Kasumi-1 (cell line): ENCODE measurements at places on chromosomes 7 and 10.
A peak's percentile ranks its signal among the peaks of the same experiment; 100 is the strongest.

DNA sequence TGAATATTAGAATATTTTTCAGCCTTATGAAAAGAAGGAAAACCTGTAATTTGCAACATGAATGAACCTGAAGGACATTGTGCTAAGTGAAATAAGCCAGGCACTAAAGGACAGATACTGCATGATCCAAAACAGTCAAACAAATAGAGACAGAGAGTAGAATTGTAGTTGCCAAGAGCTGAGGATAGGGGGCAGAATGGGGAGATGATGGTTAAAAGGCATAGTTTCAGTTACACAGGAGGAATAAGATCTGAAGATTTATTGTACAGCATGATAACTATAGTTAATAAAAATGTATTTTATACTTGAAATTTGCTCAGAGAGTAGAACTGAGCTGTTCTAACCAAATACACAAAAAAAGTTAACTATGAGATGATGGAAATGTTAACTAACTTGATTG is 149.0 kb upstream of the TMEM106B start:
- no peak for DNase-seq

GRCh38 chr7:155941688-155942087 is 129.4 kb upstream of the SHH start:
- DNase-seq: no peak

- no peak for DNase-seq
Measured at GRCh38 chr10:34528320-34528719, 286.8 kb downstream of the PARD3 start.

GRCh38 chr10:44863344-44864047 is 47.6 kb upstream of the TMEM72 start:
- no peak for DNase-seq

DNA sequence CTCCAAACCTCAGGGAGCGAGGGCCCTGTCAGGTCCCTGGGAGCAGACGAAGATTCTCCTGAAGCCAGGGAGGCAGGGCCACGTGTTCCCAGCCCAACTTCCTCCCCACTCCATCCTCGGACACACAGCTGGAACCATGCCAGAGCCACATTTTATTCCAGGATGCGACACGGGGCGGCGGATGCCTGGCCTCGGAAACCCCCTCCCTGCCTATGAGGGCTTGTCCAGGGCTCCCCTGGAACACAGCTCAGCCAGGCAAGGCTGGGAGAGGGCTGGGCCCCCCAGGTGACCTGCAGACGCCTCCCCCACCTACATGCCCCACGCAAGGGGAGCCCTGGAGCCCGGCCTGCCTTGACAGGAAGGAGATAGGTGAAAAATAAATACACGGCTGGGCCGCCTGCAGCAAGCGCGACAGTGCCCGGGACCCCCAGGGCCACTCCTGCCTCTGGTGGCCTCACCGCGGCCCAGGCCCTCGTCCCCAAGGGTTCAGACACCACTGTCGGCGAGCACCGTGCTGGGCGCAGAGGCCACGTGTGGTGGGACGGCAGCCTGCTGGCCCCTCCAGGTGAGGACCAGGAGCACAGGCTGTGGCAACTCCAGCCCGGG is 21.5 kb downstream of the GET4 start:
- DNase-seq: no peak

- DNase-seq: no peak
Measured at GRCh38 chr10:132945125-132945893, 2.9 kb upstream of the CFAP46 start.

- DNase-seq: no peak
Measured at GRCh38 chr10:72484521-72484920, 129.8 kb upstream of the DNAJB12 start.

GRCh38 chr10:10794046-10794445 is 223.6 kb upstream of the CELF2 start:
- no peak for DNase-seq

- DNase-seq: peak; percentile 82
Measured at GRCh38 chr10:96306516-96306915, 2.3 kb downstream of the DNTT start.

DNA sequence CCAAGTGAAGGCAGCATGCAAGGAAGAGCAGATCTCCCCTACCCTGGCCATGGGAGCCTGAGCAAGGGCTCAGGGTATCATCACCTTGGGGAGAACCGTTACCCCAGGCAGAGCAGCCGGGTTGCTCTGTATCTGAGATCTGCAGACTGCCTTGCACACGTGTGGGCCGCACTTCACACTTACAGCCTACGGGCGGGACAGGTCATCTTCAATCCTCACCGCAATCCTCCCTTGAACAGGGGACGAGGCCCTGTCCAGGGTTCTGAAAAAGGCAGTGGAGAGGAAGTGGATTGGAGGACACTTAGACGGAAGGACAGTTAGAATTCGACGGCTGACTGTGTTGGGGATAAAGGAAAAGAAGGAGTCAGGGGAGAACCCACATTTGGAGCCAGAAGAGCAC is 51.4 kb downstream of the NPS start:
- DNase-seq: no peak

GRCh38 chr10:75042292-75042974 is 69.0 kb upstream of the SAMD8 start:
- no peak for DNase-seq

GRCh38 chr7:103379270-103379975 is 32.0 kb downstream of the PSMC2 start:
- no peak for DNase-seq

DNA sequence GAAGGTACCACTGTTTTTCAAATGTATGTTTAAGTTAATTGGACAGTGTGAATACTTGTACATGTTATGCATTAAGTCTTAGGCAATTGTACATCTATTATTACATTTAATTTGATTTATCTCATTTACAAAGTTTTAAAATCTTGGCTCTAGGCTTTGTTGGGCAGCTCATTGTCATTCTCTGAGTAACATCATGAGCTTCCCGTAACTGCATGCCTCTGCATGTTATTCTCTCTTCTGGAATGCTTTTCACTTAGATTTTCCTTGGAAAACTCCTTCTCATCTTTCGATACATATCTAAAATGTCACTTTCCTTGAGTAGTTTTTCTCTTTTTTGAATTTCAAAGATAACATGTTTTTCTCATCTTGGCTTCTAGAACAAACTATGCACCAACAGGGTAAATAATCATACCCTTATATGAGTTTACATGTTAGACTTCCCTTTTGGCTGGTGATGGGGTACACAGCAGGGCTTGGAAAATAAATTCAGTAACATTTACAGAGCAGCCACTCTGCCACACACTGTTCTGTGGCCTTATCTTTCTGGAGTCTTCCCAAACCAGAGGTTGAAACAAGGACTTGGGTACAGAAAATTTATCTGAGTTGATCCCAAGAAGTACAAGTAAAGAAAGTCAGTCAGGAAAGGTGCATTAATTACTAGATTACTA is 42.2 kb upstream of the A1CF start:
- DNase-seq: no peak

- peak; percentile 84 for DNase-seq
Measured at GRCh38 chr7:42236976-42237810, at the start of gene GLI3. Gene GLI3, minus strand, starts transcription at chr7:42237209. Its CDS starts 13,956 bp downstream, at chr7:42223253.

GRCh38 chr10:1130226-1130625 is 74.0 kb downstream of the WDR37 start:
- DNase-seq: no peak

- peak; percentile 55 for DNase-seq
Measured at GRCh38 chr7:76397409-76398183, 11.9 kb downstream of the SSC4D start.

- DNase-seq: no peak
Measured at GRCh38 chr7:71403202-71403946, 271.4 kb downstream of the GALNT17 start.

- peak; percentile 2 for DNase-seq
Measured at GRCh38 chr7:16609842-16610450, 35.6 kb downstream of the ANKMY2 start.

DNA sequence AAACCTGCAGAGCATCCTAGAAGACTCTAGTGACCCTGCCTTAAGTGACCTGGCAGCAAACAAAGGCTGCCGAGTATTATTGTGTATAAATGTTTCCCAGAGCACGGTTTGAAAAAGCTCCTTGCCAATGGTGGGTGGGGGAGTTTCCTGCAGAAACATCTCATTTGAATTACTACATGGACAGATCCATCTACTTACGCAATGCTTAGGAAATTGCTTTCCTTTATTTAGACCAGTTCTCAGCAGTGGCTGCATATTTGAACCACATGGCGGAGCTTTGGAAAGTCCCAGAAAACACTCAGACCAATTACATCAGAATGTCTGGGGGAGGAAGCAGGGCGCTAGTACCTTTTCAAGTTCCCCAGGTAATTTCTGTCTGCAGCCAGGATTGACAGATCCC is 560.9 kb downstream of the SDK1 start:
- DNase-seq: no peak

DNA sequence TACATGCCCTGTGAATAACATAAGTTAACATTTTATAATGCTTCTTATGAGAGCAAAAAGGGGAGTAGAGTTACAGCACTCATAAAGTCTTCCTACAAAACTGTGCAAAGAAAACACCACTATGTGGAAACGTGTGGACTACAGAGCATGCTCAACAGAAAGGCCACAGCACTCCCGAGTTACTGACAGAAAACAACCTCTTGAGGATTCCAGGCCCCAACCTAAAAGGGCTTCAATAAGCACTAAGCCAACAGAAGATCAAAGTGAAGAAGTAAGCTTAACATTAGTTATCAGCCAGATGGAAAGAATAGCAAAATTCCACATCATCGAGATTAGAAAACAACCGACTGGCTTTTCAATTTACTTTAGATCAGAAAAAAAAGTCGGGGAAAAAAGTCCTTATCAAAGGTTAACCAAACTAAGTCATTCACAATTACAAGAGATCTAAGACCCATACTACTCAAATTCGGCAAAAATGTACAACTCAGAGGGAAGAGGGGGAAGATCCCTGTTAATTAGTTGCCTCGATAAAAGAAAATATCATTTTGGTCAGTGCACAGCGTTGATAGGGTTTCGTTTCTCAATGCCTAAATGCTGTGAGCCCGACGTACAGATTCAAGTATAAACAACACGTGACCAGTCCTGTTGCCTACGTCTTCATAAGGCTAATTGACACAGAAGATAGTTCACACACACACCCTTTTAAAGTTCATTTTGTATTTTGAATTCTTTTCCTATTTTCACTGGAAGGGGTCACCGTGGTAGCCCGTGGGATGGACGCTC is 1.4 kb downstream of the KBTBD2 start:
- peak; percentile 87 for DNase-seq

DNA sequence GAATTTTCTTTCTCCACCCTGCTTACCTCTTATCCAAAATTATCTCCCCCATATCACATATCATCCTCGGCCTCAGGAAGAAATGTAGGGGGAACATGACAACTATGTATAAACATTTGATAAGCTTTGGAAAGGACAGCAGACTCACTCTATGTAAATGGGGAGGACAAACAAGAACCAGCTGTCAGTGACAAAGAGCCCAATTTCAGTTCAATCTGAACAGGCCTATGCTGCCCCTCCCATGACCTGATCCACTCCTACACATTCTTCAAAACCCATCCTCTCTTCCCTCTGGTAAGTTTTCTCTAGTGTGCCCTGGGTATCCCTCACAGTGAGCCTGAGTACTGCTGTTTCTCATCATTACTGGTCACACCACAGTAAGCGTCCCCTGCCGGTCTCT is 20.8 kb downstream of the FZD9 start:
- DNase-seq: no peak

GRCh38 chr10:97123765-97124164 is 62.0 kb downstream of the SLIT1 start:
- DNase-seq: no peak

DNA sequence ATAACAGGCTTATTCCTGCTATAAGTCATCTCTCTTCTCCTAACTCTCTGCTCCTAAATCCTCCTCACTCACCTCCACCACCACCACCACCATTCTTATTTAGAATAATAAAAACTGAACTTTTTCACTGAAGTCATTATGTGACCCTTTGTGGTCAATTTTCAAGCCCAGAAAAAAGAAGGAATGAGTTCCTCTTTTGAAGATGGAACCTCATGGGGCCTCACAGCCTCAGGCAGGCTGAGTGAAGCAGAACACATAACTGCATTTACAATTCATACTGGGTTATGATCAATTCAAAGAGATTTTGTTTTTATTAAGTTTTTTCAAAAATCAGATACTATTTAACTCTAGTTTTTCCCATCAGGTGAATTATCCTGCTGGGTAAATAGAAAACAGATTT is 29.8 kb downstream of the PNLIPRP3 start:
- DNase-seq: no peak

DNA sequence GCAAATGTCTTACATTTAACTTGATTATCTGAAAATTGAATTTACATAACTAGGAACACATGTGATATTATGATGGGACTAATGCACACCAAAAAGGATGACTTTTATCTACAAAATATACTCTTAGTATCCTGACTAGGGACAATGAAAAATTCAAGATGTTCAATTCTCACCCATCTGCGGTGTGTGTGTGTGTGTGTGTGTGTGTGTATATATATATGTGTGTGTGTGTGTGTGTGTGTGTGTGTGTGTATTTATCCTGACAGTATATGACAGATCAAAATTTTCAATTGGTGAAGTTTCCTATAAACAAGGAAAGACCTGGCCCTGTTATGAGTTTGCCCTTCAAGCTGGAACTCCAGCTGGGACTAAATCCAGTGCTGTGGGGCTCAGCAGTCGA is 40.3 kb upstream of the MET start:
- DNase-seq: no peak

DNA sequence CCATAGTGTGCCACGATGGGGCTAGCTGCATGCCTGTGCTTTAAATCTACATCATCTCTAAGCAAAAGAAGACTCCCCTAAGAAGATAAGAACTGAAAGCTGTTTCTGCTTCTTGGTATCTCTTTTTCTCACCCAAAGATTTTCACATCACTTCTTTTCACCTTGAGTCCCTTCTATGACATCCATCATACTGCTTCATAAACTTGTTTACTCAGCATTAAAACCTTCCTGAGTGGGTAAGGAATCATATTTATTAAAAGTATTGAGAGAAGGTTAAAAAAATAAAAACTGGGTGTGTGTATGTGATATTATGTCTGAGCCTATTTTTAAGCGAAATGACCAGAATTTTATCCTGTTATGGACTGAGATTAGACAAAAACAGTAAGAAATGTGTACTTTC is 150.3 kb downstream of the HPSE2 start:
- no peak for DNase-seq

DNA sequence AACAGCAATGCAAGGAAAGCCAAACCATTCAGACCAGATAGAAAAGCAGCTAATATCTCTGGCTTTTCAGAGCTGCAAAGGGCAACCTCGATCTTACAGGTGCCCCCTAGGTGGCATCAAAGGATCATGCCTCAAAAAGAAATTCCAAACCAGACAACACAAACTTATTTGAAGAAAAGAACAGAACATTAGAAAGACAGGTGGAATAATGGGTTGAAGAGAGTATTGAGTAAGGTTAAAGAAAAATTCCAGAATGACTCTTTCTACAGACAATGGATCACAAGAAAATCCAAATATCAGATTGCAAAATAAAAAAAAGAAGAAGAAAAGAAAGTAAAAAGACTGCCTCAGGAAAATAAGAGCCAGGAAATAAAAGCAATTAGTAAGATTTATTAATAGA is 213.7 kb downstream of the ELMO1 start:
- DNase-seq: peak; percentile 19

GRCh38 chr10:51607463-51607835 is 91.9 kb downstream of the CSTF2T start:
- no peak for DNase-seq

DNA sequence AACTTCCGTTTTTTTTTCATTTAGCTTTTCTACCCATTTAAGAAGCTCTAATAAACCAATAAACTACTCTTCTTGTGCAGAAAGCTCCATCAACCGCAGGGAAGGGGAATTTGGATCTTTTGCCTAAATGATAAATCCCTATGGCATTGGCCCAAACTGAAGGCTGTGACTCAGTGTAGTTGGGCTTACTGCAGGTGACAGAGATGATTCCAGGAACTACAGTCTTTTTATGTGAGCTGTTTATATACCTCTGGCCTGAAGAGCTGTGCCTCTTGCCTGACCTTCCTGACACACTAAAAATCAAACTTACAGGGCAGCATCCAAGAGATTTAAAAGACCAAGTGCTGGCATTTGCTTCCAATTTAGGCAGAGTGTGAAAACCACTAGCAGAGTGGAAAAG is 25.2 kb downstream of the ABCB1 start:
- DNase-seq: no peak
